Stomach (tissue), 19 donors: ENCODE measurements at places on chromosomes 4 and X.

- no peak overlapping the region for H3K4me3 ChIP-seq
- H3K27ac ChIP-seq = no peak overlapping the region
- H3K36me3 ChIP-seq = no peaks in the 10 kb centered on the region
- no peaks in the 10 kb centered on the region for H3K4me1 ChIP-seq
- no peak for DNase-seq
Observed at GRCh38 chr4:95155759-95156451, 392.9 kb downstream of the UNC5C start.

DNA sequence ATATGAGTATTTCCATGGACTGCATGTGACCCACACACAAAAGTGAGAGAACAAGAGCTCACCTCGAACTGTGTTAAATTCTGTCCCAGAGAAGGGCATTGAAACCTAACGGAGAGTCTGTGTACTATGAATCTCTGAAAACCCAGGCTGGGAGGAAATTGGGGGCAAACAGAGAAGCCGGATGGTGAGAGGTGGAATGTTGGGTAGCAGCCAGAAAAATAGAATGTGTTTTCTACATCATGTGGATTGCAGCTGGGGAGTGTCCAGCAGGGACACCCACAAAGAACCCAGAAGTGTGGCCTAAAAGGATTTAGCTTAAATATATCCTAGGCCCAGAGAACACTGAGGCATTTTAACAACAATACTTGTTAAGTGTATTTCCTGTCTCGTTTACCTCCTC is 38.6 kb downstream of the MND1 start:
- DNase-seq = no peak
- no peaks in the 10 kb centered on the region for H3K36me3 ChIP-seq
- H3K27me3 ChIP-seq = no peaks in the 10 kb centered on the region
- no peak overlapping the region for H3K4me3 ChIP-seq
- H3K27ac ChIP-seq = no peak overlapping the region

DNA sequence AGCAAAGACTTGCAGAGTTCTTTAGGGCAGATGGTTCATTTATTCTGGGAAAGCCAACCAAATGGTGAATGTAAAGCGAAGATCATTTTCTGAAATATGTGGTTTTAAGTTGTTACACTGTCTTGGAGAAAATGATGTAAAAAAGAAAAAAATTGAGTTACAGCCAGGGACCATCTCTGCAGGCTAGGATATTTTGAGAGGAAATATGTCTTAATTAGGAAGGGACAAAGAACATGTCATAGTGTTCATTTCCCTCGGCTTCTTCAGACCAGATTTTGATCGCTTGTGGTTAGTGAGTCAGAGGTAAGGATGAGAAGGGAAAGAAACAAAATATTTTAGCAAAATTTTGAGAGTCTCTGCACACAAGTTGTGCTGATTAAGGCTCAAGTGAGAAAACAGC is 59.0 kb upstream of the C1QTNF7 start:
- DNase-seq = no peak
- H3K27ac ChIP-seq = no peak overlapping the region
- no peak overlapping the region for H3K4me3 ChIP-seq
- H3K4me1 ChIP-seq = no peaks in the 10 kb centered on the region
- H3K27me3 ChIP-seq = no peaks in the 10 kb centered on the region

DNA sequence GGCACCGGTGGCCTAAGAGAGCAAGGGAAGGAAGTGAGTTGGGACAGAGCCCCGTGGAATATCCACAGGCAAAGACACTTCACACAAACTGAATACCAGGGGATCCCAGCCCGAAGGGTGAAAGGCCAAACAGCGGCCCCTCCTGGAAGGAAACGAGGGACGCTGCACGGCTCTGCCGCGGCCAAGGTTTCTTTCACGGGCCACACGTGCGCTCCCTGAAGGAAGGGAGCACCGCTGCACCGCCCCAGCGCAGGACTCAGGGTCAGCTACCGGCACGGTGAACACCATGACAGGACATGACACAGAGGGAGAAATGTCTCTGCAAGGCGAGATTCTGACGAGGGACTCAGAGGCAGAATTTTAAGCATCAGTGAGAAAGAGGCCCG is 31.5 kb upstream of the GTPBP6 start:
- peaks cover 22% of the 10 kb centered on the region for H3K36me3 ChIP-seq
- H3K4me3 ChIP-seq = no peak overlapping the region
- no peaks in the 10 kb centered on the region for H3K27me3 ChIP-seq
- H3K4me1 ChIP-seq = no peaks in the 10 kb centered on the region

DNA sequence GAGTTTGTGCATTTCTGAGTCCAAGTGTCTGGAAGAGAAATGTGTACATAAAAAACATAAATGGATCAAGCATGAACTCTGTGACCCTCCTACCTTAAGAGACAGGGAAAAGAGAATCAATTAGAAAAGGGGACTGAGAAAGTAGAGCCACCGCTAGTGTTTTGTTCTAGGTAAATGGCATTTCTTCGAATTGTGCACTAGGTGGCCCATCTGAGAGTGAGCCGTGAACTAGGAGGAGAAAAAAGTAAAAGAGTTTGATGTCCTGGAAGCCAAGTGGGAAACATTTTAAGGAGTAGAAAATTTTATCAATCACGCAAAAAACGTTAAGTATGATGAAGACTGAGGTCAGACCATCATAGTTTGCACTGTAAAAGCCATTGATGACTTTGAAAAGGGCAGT is 55.1 kb downstream of the NAF1 start:
- no peaks in the 10 kb centered on the region for H3K36me3 ChIP-seq
- no peak overlapping the region for H3K27ac ChIP-seq
- H3K27me3 ChIP-seq = no peaks in the 10 kb centered on the region

DNA sequence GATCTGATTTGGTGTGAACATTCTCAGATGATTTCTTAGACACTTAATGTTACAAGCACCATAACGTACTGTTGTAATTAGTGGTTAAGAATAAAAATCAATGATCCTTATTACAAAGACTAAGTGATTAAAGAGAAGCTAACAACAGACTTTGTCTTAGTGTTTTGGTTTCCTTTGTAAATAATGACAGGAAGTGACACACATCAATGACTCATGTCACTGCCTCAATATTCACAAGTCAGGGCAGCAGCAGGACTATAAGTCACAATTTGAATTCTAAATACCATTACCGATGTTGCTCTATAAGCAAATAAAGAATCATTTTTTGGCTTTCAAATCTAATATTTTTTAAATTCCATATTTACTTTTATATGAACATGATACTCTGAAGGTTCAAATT is 115.8 kb upstream of the FAT4 start:
- H3K4me3 ChIP-seq = no peak overlapping the region
- DNase-seq = no peak
- H3K36me3 ChIP-seq = no peaks in the 10 kb centered on the region
- H3K27me3 ChIP-seq = no peaks in the 10 kb centered on the region

GRCh38 chrX:8647176-8647575 is 84.8 kb downstream of the ANOS1 start:
- H3K4me3 ChIP-seq = no peak overlapping the region
- H3K4me1 ChIP-seq = no peaks in the 10 kb centered on the region
- DNase-seq = no peak
- H3K36me3 ChIP-seq = no peaks in the 10 kb centered on the region
